ENCODE measurements at places on chromosomes 7 and 10. TPM values are rescaled to one million over a fixed set of nuclear protein-coding genes. Genes with fewer than 3 reads are reported as not detected.

GRCh38 chr7:30975256-30975899 is 11.6 kb downstream of the GHRHR start:
- no peak overlapping the region for H3K4me3 ChIP-seq
- H3K36me3 ChIP-seq = no peaks in the 10 kb centered on the region
- peaks cover 6% of the 10 kb centered on the region for H3K4me1 ChIP-seq
- DNase-seq = no peak
- H3K27me3 ChIP-seq = no peaks in the 10 kb centered on the region

Gene C10orf143
- total RNA-seq = 2.7 TPM

- H3K4me3 ChIP-seq = no peak overlapping the region
- H3K4me1 ChIP-seq = no peaks in the 10 kb centered on the region
- no peak for DNase-seq
- no peak overlapping the region for H3K27ac ChIP-seq
Measured at GRCh38 chr10:48768926-48769325, 84.3 kb downstream of the WDFY4 start.

GRCh38 chr10:124661660-124662180 is 82.5 kb downstream of the FAM53B start:
- peaks cover 12% of the 10 kb centered on the region for H3K4me1 ChIP-seq
- no peak overlapping the region for H3K4me3 ChIP-seq
- DNase-seq = no peak
- H3K36me3 ChIP-seq = no peaks in the 10 kb centered on the region
- H3K27ac ChIP-seq = no peak overlapping the region

GRCh38 chr10:46068117-46068516 is 22.0 kb upstream of the MSMB start:
- H3K4me1 ChIP-seq = no peaks in the 10 kb centered on the region
- DNase-seq = no peak
- H3K36me3 ChIP-seq = no peaks in the 10 kb centered on the region
- H3K27ac ChIP-seq = no peak overlapping the region
- H3K27me3 ChIP-seq = no peaks in the 10 kb centered on the region

DNA sequence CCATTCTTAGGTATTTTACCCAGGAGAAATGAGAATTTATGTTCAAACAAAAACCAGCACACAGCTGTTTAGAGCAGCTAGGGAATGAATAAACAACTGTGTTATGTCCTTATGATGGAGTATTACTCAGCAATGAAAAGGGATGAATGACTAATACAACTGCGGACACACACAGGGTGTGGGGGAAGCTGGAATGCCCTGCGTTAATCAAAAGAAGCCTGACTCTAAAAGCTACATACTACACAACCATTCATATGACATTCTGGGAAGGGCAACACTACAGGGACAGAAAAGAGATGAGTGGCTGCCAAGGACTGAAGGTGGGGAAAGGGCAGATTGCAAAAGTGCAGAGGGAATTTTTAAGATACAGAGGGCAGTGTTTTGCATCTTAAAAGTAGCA is 64.0 kb downstream of the DLG5 start:
- H3K4me1 ChIP-seq = peaks cover 62% of the 10 kb centered on the region
- peaks cover 11% of the 10 kb centered on the region for H3K36me3 ChIP-seq
- DNase-seq = no peak
- no peaks in the 10 kb centered on the region for H3K27me3 ChIP-seq

Gene LBX1
- not detected for total RNA-seq

GRCh38 chr7:26865094-26865388 is 651 bp upstream of the SKAP2 start:
- peak; percentile 86 for DNase-seq
- H3K4me1 ChIP-seq = no peaks in the 10 kb centered on the region
- no peaks in the 10 kb centered on the region for H3K27me3 ChIP-seq
- H3K27ac ChIP-seq = peak overlapping the region; percentile 93
- peak overlapping the region; percentile 73 for H3K4me3 ChIP-seq
- H3K36me3 ChIP-seq = no peaks in the 10 kb centered on the region

DNA sequence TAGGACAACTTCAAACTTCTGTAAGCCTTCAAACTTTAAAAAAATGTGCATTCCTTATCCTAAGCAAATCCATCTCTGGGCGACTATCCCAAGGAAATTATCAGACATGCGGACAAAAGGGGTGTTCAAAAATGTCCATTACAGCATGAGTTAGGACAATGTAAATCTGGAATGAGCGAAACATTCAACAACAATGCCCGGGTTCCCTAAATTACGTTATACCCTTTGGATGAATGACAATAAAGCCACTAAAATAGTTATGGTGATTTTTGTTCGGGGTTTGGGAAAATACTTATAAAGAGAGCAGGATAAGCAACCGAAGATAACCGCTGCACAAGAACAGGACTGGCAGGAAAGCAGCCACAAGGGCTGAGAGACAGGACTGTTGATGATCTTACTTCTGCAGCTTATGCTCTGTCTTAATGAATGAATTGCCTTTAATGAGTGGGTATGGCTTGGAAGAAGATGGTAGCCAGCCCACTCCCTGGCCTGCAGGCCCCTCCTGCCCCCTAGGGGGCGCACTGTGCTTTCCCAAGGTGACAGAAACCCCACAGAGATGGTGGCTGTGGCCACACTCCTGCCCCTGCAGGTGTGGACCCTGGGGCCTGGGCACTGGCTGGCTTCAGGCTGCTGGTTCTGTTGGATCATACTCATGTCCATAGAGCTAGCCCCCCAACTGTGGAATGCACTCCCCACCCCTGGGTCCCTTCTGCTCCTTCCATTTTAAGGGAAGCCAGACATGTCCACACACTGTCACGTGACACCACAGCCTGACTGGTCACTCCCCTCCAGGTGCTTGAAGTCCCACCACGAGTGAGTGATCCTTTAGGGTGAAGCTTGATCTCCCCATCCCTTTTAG is 45.0 kb downstream of the ZCCHC24 start:
- no peaks in the 10 kb centered on the region for H3K27me3 ChIP-seq
- DNase-seq = no peak
- H3K4me1 ChIP-seq = no peaks in the 10 kb centered on the region
- H3K27ac ChIP-seq = no peak overlapping the region

GRCh38 chr7:112556633-112557032 is 75.8 kb downstream of the LSMEM1 start:
- H3K36me3 ChIP-seq = no peaks in the 10 kb centered on the region
- no peak overlapping the region for H3K27ac ChIP-seq
- no peaks in the 10 kb centered on the region for H3K4me1 ChIP-seq
- DNase-seq = no peak
- H3K4me3 ChIP-seq = no peak overlapping the region

DNA sequence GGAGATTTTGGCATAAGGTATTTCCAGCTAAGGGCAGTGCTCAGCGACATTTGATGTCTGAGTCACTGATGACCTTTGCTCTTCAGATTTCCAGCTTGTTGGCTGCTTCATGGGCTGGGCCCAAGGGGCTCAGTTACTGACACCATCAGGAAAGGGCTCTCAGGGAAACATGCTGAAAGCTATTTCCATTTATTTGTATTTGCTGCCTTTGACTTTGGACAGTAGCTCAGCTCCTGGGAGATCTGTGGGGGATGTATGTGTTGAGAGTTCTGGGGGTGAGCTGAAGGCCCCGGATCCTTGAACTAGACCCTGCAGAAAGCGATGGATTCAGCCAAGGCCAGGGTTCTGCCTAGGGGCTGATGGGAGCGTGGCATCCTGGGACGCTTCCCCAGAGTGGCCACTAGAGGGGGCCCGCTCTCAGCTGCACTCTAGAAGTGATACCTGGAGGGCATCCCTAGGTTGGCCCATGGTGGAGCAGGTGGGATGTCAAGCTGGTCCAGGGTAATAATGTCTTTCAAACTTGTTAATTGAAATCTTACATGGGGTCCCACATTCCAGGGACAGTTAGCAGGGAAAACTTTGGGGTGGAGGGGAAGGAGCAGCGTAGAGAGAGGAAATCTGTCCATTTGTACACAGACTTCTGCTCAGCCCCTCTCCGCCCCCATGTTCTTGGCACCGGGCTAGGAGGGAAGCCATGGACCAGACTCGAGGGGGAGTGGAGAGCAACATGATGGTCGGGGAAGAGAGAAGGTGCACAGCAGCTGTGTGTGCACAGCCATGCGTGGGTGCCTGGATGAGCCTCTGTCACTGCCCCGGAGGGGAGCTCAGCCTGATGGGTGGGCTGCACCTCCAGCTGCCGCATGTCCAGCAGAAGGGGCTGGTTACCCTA is 3.0 kb upstream of the BTBD16 start:
- no peaks in the 10 kb centered on the region for H3K27me3 ChIP-seq
- peak; percentile 71 for DNase-seq
- peaks cover 13% of the 10 kb centered on the region for H3K36me3 ChIP-seq
- no peak overlapping the region for H3K27ac ChIP-seq
- no peak overlapping the region for H3K4me3 ChIP-seq
- H3K4me1 ChIP-seq = no peaks in the 10 kb centered on the region

- no peaks in the 10 kb centered on the region for H3K27me3 ChIP-seq
- no peak overlapping the region for H3K27ac ChIP-seq
- H3K36me3 ChIP-seq = no peaks in the 10 kb centered on the region
- DNase-seq = no peak
- no peak overlapping the region for H3K4me3 ChIP-seq
Measured at GRCh38 chr10:82238291-82238690, 363.3 kb downstream of the NRG3 start.

DNA sequence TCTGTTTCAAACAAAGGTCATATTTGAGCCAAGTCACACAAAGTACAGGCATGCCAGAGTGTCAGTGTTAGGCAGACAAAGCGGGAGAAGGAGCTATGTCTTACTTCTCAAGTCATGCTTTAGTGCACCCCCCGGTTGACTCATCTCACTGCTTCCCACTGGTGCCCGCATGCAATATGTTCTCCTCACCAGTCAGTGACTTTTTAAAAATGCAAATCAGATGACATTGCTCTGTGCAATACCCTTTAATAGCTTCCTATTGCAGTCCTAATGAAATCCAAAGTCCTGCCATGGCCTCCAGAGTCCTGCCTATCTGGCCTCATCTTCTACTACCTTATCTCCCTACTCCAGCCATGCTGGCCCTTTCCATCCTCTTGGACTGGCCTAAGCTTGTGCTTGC is 429.1 kb downstream of the ACTR3B start:
- H3K27ac ChIP-seq = no peak overlapping the region
- H3K27me3 ChIP-seq = no peaks in the 10 kb centered on the region
- H3K4me3 ChIP-seq = no peak overlapping the region

Gene TRIM4
- total RNA-seq = 29.6 TPM

- DNase-seq = no peak
- peaks cover 34% of the 10 kb centered on the region for H3K27me3 ChIP-seq
- H3K4me3 ChIP-seq = no peak overlapping the region
- H3K27ac ChIP-seq = no peak overlapping the region
- H3K4me1 ChIP-seq = peaks cover 14% of the 10 kb centered on the region
- H3K36me3 ChIP-seq = no peaks in the 10 kb centered on the region
Measured at GRCh38 chr10:49606981-49607535, 3.1 kb upstream of the SLC18A3 start.

DNA sequence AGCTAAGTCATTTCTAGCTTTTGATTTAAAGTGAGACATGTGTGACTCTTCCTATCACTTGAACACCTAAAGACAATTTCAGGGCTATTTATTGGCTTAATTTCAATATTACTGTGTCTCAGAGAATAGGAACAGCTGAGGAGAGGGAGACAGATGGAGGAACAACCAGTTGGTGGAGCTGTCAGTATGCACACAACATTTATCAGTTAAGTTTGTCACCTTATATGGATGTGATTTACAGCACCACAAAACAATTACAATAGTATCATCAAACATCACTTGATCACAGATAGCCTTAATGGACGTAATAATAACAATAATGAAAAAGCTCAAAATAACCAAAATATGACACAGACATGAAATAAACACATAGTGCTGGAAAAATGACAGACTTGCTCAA is 129.6 kb downstream of the NPSR1 start:
- H3K27me3 ChIP-seq = no peaks in the 10 kb centered on the region
- no peaks in the 10 kb centered on the region for H3K36me3 ChIP-seq
- DNase-seq = no peak
- no peak overlapping the region for H3K27ac ChIP-seq
- no peaks in the 10 kb centered on the region for H3K4me1 ChIP-seq
- H3K4me3 ChIP-seq = no peak overlapping the region

- H3K36me3 ChIP-seq = no peaks in the 10 kb centered on the region
- H3K27me3 ChIP-seq = no peaks in the 10 kb centered on the region
- no peak overlapping the region for H3K4me3 ChIP-seq
- DNase-seq = no peak
Measured at GRCh38 chr10:125084191-125084613, 76.2 kb downstream of the CTBP2 start.

DNA sequence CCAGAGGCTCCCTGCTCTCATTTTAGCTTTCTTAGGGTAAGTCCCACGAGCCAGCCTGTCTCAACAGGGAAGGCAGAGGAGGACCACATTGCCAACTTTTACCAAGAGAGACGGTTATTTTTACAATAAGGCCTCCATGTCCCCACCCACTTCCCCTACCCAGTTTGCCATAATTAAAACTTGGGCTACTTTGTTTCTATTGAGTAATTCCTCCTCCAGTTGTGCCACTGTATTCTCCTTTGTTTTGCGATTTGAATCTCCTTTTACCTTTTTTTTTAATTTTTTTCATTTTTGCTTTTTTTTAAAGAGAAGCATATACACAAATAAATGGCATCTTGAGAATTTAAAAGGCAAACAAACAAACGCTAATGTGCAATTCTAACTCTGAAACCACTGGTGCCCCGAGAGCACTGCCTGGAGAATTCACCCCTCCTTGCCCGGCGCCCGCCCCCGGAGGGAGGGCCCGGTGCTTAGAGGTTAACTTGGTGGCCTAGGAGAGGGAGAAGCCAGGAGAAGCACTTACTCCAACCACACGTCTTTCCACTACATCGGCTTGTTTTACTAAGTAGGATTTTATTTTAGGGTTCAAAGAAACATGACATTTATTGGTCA is 282.3 kb downstream of the USP6NL start:
- no peak overlapping the region for H3K27ac ChIP-seq
- H3K4me3 ChIP-seq = no peak overlapping the region
- DNase-seq = no peak
- H3K4me1 ChIP-seq = peaks cover 9% of the 10 kb centered on the region

Gene ITIH5
- total RNA-seq = 126 TPM

Gene SORCS1
- 6.8 TPM for total RNA-seq

- H3K4me1 ChIP-seq = no peaks in the 10 kb centered on the region
- H3K27me3 ChIP-seq = no peaks in the 10 kb centered on the region
- no peak overlapping the region for H3K27ac ChIP-seq
- no peak for DNase-seq
- no peaks in the 10 kb centered on the region for H3K36me3 ChIP-seq
Measured at GRCh38 chr10:29279779-29280487, 8.9 kb upstream of the LYZL1 start.

DNA sequence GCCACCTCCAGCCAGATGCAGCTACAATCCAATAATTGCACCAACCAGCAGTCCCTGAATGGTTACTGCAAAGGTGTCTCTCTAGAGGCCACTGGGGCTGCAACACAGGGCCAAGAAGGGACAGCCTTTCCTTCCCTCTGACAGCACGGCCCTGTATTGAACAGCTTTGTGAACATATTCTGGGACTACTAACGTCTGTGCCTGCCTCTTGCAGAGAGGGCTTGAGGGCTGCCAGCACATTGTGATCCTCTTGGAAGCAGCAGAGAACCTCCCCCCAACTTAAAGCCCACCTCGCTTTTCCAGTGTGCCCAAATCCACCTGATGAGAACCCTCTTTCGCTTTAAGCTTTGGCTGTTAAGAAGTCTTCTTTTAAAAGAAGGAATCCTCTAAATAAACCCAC is 415.9 kb downstream of the RPS24 start:
- H3K27ac ChIP-seq = no peak overlapping the region
- no peak for DNase-seq
- no peaks in the 10 kb centered on the region for H3K27me3 ChIP-seq
- no peaks in the 10 kb centered on the region for H3K36me3 ChIP-seq
- no peaks in the 10 kb centered on the region for H3K4me1 ChIP-seq

GRCh38 chr10:62243647-62243997 is 25.0 kb downstream of the RTKN2 start:
- DNase-seq = no peak
- no peaks in the 10 kb centered on the region for H3K27me3 ChIP-seq
- peak overlapping the region; percentile 36 for H3K27ac ChIP-seq
- no peaks in the 10 kb centered on the region for H3K4me1 ChIP-seq

Measured in sigmoid colon (tissue), 7 donors.